ENCODE measurements at places on chromosomes 5 and 9.
A peak's percentile ranks its signal among the peaks of the same experiment; 100 is the strongest.

DNA sequence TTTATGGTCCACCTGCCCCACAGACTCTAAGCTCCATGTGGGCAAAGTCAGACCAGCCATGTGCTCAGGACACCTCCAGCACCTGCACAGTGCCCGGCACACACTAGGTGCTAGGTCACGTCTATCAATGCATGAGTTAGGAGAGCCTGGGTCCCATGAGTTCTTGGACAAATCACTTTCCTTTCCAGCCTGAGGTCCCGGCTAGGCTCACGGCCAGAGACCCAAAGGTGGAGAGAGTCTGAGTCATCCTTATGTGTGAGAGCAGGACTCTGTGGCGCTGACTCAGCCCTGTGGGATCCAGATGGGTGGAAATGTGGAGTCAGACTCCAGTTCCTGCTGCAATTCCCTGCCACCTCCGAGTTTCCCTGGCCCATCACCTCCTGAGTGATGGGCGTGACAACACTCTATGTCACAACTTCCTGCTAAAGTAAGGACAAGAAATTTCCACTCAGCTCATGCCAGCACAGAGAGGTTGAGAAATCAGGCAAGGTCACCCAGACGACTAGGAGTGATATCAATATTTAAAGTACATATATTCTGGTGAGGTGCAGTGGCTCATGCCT lies 2.5 kb upstream of the ST6GALNAC4 start:
- DNase-seq = no peak

DNA sequence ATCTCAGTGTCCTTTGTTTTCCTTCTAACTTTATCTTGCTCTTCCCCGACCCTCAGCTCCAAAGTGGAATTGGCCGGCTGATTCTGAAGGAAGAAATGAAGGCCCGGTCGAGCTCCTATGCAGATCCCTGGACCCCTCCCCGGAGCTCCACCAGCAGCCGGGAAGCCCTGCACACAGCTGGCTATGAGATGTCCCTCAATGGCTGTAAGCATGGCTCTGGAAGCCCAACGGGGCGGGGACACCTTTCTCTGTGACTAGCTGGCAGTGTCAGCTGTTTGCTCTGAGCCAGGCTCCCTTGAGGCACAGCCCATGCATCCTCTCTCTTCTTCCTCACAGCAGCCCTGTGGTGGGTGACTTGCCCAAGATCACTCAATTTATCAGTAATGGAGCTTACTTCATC lies 23.9 kb upstream of the AFAP1L1 start:
- no peak for DNase-seq

DNA sequence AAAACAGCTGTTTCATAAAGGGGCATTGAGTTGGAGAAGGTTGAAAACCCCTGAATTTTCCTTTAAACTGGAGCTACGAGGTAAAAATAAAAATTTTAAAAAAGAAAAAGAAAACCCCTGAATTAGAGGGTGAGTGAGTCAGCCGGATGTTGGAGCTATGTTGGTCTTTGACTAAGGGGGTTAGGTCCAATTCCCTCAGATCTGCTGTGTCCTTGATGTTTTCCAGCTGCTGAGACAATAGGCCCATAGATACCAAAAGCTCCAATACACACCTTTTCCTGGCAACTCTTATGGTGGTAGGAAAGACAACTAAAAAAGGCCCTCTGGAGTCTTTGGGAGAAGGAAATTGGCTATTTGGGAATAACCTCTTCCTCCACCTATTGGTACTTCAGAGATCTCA lies 79.4 kb upstream of the SAP30L start:
- DNase-seq = no peak

DNA sequence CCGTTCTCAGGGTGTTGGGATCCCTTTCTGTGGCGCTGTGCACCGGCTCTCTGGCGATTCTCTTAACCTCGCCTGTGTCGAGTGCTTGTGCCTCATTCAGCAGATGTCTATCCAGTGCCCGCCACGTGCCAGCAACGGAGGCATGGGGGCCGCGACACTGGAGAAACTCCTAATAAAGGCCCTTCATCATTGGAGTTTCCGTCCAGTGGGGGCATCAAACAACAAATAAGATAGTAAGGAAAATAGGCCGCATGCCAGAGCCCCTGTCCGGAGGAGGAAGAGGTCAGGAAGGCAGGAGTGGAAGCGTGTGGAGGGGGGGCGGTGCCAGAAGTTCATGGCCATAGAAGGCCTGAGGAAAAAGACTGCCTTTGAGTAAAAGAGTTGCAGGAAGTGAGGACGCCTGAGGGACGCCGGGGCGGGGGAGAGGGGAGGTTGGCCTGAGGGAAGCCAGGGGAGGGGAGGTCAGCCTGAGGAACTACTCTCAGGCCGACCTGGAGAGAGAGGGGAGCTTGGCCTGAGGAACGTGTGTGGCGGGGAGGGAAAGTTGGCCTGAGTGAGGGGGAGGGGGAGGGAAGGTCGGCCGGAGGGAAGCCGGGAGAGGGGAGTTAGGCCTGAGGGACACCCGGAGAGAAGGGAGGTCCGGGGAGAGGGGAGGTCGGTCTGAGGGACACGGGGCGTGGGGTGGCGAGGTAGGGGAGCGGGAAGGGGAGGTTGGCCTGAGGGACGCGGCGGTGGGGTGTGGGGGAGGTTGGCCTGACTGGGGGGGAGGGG lies 82.2 kb downstream of the CACNA1B start:
- no peak for DNase-seq

DNA sequence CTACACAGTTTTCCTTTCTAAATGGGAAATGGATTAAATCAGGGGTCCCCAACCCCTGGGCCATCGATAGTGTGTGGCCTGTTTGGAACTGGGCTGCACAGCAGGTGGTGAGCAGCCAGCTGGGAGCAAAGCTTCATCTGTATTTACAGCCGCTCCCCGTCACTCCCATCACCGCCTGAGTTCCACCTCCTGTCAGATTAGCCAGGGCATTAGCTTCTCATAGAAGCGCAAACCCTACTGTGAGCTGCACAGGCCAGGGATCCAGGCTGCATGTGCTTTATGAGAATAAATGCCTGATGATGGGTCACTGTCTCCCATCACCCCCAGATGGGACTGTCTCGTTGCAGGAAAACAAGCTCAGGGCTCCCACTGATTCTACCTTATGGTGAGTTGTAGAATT lies 41.2 kb upstream of the FLT4 start:
- DNase-seq = peak; percentile 62

DNA sequence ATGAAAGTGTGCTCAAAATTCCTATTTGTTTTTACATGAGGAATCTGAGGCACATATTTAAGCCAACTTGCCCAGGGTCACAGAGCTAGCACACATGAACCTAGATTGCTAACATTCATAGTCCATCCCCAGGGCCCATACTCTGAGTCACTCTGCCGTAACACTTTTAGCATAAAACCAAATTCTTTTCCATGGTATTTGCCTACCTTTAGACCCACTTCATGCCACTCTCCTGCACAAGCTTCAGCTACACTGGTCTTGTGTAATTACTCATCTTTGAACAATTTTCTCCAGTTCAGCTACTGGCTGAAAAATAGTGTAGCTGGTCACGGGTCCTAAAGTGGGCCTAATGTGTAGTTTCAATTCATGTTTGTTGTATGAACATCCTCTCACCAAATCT lies 200.7 kb downstream of the SLC12A2 start:
- DNase-seq = no peak

GRCh38 chr5:178182158-178182876 lies 4.9 kb downstream of the GMCL2 start:
- DNase-seq = no peak

DNA sequence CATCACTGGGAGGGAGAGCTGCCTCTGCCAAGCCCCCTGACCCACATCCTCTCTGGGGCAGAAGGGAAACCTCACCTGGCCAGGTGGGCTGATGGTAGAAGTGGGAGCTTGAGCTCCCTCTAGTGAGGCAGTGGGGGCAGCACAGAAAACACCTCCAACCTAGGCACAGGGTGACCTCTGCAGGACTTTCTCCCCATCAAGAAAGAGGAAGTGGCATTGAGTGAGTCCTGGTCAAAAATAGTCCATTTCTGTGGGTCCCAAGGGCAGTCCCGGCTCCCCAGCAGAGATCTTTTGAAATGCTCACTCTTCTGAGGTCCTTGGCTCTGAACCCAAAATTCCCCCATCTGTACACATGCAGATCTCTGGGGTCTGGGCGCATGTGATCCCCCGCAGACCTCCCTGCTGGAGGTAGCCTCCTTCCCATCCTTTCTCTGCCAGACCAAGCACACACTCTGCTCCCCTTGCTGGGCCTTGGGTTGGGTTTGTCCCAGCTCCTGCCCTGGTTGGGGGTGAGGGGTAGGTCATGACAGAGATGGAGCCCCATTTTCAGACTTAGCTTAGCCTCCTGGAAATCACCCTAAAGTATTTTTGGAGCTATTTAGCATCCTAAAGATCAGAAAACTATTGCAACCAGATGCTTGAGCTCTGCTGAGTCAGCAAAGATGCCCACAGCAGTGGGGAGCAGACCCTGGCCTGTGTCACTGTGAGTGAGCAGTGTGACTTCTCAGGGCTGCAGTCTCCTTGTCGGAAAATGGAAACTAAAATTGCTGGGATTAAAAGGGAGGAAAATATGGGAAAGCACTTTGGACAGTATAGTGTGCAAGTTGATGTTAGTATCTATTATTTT lies 41.6 kb upstream of the LCP2 start:
- no peak for DNase-seq

- DNase-seq = no peak
Measured at GRCh38 chr9:107739601-107740082, 250.1 kb upstream of the KLF4 start.

GRCh38 chr9:131349881-131350563 lies 43.9 kb upstream of the PRRC2B start:
- DNase-seq = peak; percentile 89

DNA sequence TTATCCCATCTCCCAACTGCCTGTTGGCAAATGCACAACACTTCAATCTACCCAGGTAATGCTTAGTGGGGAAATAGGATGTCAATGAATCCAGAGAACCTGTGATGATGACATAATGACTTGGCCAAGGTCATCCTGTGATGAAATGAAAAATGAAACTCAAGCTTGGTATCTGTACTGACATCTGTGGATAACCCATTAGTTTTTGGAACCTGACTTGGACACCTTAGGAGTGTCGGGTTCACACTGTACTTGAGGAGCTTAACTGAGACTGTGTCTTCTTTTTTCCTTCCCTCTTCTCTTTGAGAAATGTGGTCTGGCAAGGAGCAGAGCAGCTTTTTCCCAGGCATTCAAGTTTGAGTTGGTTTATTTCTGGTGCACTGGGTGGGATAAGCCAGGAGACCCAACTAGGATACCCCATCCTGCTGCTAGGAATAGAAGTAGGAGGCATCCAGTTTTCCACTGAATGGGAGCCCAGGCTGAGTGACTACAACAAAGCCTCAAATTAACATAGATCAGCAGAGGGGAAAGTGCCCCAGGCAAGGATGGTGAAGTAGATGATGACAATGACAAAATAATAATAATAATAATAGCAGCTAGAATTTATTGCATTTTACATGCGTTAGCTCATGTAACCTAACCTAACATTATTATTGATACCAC lies 72.1 kb downstream of the ADRB2 start:
- no peak for DNase-seq

DNA sequence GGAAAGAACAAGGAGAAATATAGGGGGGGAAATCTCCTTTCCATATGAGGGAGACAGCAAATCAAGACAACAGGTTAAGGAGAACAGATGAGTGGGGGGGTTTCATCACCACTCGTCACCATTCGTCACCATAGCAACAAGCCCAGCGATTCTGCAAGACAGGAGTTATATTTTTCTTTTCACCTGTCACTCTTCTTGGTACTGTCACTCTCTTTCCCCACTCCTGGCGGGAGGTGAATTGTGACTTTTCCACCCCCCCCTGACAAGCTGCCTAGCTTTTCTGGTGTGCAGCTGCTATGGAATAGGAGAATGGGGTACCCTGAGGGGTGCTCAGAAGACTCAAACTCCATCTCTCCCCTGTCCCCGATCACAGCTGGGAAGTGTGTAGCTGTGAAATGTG lies 239.9 kb downstream of the FAM114A2 start:
- DNase-seq = no peak

- DNase-seq = no peak
Measured at GRCh38 chr5:173789031-173789920, 98.9 kb upstream of the CPEB4 start.

DNA sequence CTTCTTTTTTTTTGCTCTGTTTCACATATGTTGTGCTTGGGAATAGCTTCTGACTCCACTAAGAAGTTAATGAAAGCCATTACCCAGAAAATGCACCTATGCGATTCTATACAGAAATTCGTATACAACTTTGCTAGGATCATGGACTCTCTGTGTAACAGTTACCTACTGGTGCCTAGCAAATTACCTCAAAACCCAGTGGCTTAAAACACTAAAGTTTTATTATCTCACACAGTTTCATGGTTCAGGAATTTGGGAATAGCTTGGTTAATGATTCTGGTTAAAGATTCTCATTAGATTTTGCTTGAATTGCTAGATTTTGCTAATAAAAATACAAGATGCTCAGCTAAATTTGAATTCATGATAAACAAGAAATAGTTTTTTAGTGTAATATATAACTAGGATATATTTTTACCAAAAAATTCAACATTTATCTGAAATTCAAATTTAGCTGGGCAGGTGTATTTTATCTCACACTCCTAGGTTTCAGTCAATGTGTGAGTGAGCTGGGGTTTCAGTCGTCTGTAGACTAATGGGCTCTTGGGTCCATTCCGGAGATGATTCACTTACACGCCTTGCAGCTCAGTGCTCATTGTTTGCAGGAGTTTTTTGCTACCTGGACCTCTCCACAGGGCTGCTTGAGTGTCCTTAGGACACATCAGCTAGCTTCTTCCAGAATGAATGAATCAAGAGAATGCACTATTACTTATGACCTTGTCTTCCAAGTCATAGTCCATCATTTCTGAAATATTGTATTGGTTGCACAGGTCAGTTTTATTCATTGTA lies 75.1 kb downstream of the MROH2B start:
- no peak for DNase-seq

- no peak for DNase-seq
Measured at GRCh38 chr5:9099689-9100088, 446.2 kb downstream of the SEMA5A start.

DNA sequence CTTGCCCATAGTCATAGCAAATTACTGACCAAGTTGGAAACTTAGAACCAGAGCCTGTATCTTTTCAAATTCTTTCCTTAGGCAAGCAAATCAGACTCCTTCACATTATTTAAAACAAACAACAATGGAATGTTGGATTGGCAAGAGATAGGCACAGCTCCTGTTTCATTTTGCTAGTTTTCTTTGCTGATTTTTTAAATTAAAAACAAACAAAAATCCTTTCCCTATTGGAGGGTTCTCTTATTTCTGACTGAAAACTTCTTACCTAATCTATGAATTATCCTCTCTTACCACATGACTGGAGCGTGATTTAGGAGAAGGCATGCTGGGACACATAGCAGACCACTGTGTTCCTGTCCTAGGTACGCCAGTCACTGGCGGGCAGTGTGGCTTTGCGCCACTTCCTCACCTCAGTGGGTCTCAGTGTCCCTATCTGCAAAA lies 63.0 kb downstream of the TTC39B start:
- DNase-seq = no peak

- no peak for DNase-seq
Measured at GRCh38 chr9:74218385-74219063, 278.6 kb upstream of the RORB start.

Data from ecto neural progenitor cell (in vitro differentiated cells).